Frontal cortex (tissue), 4 donors: ENCODE measurements at places on chromosomes 5 and 9.

DNA sequence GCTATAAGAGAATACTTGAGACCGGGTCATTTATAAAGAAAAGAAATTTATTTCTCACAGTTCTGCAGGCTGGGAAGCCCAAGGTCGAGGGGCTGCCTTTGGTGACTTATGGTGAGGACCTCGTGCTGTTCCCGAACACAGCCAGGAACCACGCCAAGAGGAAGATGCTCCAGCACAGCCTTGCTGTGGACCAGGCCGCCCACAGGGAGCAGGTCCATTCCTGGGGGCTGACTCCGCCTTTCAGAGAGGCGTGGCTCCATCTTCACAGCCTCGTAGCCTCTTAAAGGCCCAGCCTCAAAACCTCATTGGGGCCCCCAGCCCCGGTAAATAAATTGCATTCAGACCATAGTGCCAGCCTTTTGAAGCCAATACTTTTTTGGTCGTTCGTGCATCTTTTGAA, 93.5 kb upstream of the CACNA1B start:
- no peak for DNase-seq

DNA sequence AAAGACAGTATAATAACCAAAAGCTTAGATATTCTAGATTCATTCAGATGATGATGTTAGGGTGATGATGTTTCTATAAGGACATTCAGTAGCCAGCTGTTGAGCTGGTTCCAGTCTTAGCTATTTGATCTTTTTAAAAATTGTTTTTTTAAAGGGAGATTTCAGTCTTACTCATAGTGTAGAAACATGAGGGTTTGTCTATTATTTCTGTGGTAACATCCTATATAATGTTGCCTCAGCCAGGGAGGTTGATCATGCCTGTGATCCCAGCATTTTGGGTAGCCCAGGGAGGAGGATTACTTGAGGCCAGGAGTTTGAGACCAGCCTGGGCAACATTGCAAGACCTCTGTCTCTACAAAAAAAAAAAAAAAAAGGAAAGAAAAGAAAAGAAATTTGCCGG, 167.8 kb downstream of the DOCK2 start:
- DNase-seq = no peak

DNA sequence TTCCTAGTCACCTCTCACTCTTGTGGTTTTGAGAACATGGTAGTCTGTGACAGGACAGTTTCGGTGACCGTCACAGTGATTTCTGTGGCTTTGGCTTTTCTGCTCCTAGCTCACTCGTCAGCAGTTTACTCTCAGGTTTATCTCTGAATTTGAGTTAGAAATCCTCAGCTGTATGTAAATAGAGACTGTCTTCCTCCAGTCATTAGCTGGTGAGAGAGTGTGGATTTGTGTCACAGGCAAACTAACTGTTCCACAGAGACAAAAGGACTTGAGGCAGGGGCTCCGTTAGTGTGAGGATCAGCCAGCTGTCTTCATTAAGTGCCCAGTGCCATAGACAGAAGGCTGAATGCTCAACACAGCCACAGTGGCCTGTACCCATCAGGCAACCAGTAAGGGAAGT, 131.4 kb downstream of the CD180 start:
- no peak for DNase-seq

DNA sequence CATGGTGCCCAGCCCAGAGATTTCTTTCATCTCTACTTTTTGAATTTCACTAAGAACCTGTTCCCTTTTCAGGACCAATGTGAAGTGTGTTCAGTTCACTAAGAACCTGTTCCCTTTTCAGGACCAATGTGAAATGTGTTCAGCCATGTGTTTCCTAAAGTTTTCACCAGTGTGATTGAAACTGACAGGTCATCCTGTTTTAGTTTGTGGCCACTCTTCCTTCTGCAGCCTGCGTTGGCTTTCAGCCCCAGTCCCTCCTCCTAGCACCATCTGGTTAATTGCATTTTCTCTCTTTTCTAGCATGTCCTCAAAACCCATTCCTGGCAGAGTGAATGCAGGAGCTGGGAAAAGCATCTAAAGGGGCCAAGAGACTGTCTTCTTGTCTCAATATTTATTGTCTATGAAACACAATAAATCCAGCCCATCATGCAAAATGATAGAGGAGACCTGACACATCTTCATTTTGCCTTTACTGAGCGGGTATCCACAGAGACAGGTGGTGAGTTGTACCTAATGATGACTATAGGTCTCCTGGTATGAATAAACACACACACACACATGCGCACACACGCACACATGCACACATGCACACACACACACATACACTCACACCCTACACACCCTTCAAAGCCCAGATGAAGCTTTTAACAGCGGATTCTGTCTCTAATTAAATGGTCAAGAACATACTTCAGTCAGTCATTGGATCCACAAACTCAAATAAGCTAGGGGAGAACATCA, 6.1 kb upstream of the PANK3 start:
- no peak for DNase-seq

DNA sequence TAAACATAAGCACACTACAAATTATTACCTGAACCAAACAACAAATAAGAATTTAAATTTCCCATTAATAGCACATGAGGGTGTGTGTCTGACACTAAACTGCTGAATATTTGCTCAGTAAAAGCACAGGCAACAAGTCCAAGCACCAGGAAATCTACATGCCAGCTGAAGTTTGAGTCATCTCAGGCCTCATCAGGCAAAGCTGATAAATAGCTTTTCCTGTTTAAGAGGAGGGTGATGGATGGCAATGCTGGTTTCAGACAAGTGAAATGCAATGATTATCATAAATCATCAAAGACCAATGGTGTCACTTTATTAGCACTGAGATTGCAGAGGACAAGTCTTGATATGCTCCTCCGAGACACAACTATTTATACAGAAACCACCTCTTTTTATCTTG, 1668.0 kb upstream of the C9orf72 start:
- DNase-seq = no peak

- DNase-seq = no peak
These were observed 51.0 kb downstream of the FER start for GRCh38 chr5:108798513-108799265.

- no peak for DNase-seq
These were observed 835 bp downstream of the SRA1 start for GRCh38 chr5:140556438-140556837.

DNA sequence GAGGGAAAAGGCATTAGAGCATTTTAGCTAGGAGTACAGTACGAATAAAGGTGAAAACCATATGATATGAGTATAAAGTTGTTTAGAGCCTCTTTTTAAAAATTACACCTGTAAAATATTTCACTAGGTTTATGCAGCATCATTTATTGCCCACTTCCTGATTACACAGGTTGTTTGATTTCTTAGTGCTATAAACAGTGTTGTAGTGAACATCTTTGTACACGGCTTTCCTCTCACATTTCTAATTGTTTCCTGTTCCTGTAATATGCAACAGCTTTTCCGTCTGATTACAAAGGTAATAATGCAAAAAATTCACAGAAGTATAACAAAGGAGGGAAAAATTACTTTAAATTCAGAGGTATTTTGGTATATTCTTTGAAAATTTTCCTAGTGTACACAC, 13.0 kb downstream of the STOM start:
- no peak for DNase-seq

GRCh38 chr5:33346534-33346933, 94.2 kb upstream of the TARS1 start:
- DNase-seq = no peak

DNA sequence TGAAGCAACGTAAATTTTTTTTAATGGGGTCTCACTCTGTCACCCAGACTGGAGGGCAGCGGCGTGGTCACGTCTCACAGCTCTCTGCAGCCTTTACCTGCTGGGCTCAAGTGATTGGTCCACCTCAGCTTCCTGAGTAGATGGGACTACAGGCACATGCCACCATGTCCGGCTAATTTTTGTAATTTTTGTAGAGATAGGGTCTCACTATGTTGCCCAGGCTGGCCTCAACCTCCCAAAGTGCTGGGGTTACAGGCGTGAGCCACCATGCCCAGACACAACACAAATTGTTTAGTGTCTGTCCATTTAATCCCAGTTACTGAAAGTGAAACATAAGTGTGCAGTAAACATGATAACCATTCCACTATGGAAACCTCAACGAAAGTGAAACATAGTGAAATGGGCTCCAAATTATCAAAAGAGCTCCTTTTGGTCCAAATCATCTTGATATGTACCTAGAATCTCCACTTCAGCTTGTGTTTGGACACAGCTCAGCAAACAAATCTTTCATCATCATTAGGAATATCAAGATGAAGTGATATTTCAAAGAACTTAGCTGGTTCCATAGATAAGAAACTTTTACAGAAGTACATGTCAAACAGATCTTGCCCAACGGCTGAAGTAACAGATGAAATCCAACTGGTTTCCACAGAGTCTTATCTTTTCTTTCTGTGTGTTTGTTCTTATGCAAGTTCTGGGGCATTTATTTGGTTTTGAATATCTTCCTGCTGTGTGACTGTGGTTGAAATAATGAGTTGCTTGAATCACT, 41.2 kb upstream of the PLPP1 start:
- no peak for DNase-seq

DNA sequence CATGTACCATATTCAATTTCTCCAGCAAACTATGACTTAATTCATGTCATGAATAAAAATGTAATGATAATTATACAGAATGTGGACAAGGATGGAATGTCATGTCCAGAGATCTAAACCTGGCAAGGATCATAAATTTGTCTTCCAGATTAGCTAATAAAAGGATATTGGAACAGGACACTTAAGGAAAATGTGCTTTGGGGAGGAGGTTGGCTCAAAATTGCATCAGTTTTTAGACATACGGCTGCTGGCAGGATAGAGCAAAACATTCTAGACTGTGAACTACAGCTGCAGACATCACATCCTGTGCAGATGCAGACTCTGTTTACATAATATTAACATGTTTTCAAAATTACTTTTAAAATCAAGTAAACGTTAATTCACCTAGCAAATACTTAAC, 248.4 kb downstream of the TLR4 start:
- no peak for DNase-seq

GRCh38 chr9:135359764-135360163, 119.8 kb upstream of the PPP1R26 start:
- no peak for DNase-seq

DNA sequence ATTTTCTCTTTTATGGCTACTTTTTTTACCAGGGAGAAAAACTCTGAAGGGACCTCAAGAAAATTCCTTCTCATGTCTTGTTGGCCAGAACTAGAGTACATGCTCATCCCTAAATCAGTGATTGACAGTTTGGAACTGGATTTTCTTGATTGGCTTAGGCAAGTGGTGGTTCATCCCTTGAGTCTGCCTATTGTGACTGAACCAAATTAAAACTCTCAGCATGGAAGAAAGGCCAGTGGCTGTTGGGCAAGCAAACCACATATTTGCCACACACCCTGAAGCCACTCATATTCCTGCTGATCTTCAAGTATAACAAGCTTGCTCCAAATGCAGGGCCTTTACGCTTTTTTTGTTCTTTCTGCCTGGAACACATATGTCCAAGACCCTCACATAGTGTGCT, 7.2 kb upstream of the HOMER1 start:
- DNase-seq = no peak

DNA sequence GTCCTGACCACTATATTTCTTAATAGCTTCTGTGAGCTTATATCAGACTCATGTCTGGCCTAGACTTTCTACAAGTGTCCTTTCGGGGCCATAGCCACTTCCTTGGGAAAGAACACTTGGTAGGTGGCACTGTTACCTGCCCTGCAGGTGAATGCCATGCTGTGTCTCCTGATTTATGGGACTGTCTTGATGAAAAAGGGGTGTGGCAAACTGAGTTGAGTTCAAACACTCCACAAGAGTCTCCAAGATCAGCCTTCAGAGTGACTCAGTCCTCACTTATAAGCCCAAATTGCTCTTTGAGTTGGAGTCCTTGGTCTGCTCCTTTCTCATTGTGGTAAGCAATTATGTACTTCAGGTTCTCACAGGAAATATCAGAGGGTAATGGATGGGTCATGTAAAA, 9.9 kb upstream of the ANKHD1 start:
- no peak for DNase-seq

DNA sequence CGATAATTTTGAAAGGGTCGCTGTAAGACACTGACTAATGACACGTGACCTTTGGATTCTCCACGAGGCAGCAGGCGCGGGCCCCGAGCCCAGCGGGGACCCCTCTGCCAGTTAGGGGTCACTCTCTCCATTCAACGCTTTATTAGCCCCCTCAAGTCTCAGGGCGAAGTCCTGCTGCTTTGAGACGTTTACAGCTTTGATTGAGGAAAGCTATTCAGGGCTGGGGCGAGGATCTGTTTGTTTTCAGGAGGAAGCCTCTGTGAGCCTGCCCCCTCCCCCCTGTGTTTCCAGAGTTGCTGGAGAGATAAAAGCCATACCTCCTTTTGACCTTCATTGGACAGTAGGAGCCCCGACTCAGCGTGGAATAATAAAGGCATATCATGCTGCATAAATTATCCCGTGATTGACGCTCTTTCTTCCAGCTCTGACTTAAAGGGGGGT, 31.4 kb upstream of the MSX2 start:
- no peak for DNase-seq

GRCh38 chr5:58453306-58453705, 6.6 kb downstream of the PLK2 start:
- DNase-seq = no peak

DNA sequence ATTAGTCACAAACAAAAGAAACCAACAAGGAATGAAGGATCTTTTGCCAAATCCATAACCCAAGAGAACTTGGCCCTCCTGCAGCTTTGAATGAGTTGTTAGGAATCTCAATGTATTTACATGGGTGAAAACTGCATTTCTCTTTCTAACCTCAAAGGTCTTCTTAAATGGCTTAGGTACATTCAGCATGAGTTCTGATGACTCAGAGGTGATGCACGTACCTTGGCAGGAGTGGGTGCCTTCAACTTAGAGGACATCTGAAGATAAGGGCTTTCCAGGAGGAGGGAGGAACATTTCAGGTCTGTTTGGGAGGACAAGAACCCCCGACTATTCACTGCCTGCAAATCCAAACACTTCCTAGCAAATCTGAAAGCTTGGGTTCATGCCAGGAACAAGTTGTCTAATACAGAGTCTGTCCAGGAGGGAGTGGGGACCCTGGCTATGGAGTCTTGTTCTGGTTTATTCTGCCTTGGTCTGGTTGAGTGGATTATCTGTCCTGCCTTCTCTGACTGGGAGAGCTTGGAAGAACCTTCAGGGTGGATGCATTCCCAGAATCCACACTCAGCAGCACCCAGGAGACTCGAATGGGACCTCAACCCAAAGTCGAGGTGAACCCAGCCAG, 65.7 kb downstream of the IRX2 start:
- no peak for DNase-seq
